ENCODE measurements at places on chromosomes 5 and 9.

GRCh38 chr5:16144416-16144815 is 35.2 kb downstream of the MARCHF11 start:
- DNase-seq, result no peak

DNA sequence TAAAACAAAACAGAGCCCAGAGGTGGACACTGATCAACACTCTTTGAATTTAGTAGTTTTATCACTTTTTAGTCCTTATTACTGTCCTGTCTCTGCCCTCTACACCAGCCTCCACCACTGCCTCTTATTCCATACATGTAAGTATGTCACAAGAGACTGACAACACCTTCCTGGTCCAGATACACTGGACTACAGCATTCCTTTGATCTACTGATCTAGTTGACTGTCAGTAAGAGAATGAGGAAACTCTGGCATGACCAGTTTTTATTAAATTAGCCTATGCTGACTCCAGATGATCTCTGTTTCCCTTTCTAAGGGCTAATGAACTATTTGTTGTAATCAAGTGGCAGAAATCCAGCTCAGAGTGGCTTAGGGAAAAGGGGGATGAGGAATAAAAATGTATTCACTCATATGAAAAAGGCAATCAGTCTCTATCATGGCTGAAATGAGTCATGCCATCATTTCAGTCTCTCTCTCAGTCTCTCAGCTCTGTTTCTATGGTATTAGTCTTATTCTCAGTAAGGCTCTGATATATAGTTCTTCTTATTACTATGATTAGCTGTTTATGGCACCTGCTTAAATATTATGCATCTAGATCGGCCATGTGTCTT is 5.5 kb downstream of the ARHGEF37 start:
- DNase-seq, result no peak

- DNase-seq, result no peak
Observed at GRCh38 chr5:167513381-167513780, 778.1 kb upstream of the WWC1 start.

- no peak for DNase-seq
Observed at GRCh38 chr9:105151686-105151995, 92.8 kb upstream of the SLC44A1 start.

- no peak for DNase-seq
Observed at GRCh38 chr5:66620711-66621110, 24.5 kb downstream of the MAST4 start.

DNA sequence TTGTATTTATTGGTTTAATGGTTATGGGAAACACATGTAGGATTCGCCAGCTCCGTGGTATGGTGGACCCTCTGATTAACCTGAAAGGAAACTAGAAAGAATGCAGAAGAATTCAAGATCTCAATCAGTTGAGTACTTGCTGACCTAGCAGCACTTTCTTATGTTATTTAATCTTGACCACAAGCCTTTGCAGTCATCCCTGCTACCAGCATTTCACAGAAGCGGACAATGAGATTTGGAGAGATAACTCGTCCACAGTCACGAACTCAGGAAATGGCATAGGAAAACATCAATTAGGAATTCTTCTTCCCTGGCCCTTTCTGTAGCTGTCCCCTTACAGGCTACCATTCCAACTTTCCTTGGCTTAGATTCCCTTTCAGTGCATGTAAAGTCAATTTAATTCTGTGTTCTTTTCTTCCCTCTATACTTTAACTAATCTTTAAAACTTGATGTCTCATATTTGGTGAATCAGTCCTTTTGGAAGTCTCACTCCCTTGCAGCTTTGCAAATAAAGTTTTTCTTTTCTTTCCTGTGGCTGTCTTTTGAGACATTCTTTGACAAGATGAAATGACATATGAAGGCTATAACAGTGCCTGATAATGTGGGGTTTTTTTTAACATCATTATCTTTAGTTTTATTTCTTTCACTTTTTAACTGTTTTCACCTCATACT is 1.3 kb upstream of the SLC44A1 start:
- no peak for DNase-seq

DNA sequence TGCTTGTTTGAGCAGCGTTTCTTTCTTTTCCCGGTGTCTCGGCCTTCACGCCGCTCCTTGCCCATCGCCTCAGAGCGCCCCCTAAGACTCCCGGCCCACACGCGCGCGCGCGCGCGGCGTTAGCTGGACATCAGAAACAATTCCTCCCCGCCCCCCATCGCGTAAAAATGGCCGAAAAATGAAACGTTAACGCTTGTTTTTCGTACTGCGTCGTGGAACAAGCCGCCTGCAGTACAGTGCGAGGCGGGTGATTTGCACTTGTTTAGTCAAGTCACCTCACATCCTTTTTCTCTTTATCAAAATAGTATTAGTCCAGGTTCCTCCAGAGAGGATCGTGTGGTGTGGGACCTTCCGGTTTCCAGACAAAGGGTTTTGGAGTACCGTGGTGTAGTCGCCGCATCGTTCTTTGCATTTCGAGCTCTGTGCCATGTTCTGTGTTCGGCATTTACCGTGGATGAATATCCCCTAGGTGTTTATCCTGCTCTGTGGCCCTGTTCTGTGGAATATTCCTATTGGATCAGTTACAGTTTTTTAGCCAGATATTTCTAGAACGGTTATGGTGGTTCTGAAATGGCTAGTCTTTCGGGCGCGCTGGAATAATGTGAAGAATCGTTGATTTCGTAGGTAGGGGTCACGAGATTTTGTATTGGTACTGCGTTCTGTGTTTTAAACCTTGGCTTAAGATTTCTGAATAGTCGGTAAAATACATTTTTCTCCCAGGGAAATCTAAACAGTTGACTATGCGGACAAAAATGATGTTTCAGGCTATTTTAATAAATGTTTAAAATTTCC is 1.0 kb downstream of the MATR3 start:
- peak; percentile 29 for DNase-seq

GRCh38 chr5:149228618-149229297 is 42.9 kb upstream of the AFAP1L1 start:
- no peak for DNase-seq

- no peak for DNase-seq
Observed at GRCh38 chr9:4137234-4137633, 162.6 kb downstream of the GLIS3 start.

DNA sequence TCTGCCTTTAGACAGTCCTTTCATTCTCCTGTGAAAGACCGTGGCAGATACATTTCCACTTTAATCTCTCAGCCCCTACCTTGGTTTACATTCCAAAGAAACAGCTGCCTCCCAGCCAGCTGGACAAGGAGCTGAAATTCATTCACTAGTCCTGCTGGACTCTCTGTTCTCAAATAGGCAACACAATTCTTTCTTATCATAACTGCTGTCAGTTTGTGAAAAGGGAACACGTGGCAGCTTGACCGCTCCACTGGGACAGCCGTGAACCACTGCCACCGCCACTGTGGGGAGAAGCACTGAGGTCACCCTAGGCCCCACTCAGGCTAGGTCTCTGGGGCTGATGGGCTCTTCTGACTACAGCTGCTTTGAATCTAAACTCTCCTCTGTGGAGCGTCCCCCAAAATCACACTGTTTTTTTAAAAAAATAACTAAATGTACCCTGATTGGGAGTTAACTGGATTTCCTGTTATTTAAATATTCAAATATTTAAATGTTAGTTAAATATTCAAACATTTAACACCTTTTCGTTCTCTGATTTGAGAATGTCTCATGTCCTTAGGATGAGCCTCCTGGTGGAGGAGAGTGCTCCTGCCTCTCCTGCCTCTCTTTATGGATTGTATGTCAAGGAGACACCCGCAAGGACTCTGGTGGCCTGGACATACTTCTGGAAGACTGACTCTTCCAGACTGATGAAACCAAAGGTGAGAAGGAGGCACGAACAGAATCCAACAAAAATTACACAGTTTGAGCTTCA is 120.1 kb downstream of the BOD1 start:
- DNase-seq, result no peak

GRCh38 chr9:116390303-116391228 is 237.0 kb downstream of the PAPPA start:
- DNase-seq, result no peak

GRCh38 chr9:124454296-124454695 is 4.0 kb downstream of the ADGRD2 start:
- no peak for DNase-seq

DNA sequence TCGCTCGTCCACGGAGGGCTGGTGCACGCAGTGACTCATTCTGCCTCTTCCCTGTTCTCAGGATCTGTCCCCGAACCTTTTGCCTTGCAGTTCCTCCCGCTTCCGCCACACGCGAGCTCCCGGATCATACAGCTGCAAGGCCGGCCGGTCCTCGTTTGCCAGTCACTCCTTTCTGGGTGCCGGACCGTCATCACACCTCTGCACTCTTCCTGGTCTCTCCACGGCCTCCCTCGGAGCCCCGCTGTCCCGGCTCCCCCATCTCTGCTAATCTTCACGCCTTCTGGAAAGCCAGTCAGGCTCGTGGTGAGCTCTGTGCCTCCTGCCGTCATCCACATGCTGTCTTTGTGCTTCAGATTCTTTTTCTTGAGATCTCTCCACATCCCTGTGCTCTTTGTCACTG is 91.8 kb downstream of the STX17 start:
- no peak for DNase-seq

GRCh38 chr5:119269061-119269944 is 86.5 kb upstream of the TNFAIP8 start:
- DNase-seq, result no peak

DNA sequence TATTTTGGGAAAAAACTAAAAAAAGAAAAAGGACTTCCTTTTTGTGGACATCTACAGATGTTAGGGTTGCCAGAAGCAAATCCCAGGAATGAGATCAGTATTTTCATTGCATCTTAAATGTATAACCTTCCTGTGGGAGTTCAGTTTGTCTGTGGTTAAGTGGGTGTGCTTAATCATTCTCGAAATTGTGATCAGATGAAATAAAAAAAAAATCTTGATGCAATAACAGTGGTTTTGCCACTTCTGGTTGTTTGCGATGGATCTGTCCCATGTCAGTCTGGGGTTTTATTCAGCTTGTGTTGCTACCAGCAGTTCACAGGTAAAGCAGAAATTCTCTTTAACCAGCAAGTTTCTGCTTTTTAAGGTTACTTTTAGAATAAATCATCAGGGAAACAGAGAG is 179.0 kb downstream of the MAN2A1 start:
- no peak for DNase-seq

DNA sequence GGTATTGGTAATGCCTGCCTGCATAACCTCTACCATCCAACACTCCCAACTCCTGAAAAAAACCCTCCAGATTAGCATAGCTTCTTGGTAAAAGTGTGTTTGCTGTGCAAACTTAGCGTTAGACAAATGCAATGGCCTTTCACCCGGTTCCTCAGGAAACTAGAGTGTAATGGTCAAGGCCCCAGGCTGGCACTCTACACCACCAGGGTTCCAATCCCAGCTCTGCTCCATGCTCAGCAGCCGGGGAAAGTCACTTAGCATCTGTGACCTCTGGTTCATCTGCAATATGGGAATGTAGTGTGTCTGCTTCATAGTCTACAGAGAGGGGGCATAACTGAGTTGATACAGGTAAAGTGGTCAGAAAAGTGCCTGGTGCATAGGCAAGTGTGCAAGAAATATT is 9.0 kb downstream of the FBP1 start:
- no peak for DNase-seq

GRCh38 chr9:128835246-128836210 is 5.9 kb upstream of the SPOUT1 start:
- no peak for DNase-seq

DNA sequence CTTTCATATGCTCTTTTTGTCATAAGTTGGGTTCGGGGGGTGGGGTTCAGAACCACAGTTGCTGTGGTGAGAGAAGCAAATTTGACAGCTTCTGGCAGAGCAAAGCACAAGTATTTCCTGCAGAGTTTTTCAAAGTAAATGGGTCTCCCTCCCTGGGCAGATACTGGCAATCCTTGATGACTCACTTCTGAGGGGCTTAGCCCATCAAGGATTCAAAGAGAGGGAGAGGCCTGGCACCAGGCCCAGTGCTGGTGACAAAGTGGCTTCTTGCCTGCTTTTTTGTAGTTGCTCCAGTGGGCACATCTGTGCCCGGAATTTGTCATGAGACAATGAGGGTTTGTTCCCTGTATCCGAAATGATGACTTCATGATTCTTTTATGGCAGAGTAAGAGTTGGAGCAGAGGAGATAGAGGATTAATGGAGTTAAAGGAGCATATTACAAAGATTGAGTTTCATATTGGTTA is 46.6 kb upstream of the TNC start:
- no peak for DNase-seq

GRCh38 chr5:88262116-88262515 is 6.5 kb downstream of the TMEM161B start:
- no peak for DNase-seq

DNA sequence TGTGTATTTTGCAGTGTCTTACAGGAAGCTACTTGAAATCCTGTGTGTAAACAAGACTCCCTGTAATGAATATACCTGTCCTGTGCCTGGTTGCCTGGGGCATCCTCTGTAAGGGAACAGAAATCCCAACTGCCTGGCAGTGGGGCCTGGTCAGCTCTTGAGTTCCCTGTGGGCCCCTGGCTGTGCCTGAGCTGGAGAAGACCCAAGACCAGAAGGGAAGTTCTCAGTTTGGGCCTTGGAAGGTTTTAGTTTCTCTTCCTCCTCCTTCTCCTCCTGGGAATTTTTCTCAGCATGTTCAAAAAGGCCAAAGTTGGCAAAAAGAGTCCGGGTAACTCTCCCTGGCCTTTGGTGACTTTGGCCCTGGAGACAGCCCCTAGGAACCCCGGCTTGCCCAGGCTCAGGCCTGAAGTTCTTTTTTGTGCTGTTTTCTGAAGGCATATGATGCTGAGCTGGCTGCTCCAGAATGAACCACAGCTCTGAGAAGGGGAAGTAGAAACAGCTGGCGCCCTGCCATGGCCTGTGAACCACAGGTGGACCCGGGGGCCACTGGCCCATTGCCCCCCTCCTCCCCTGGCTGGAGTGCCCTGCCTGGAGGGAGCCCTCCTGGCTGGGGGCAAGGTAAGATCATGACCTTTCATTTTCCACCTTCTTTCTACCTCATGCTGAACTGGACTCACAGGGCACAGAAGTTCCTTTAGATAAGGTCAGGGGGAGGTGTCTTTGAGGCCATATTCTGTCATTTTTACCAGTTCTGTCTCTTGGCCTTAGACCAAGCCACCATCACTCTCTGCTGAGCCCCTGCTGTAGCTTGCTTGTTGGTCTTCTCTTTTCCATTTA is 5.8 kb downstream of the TMEM268 start:
- DNase-seq, result no peak

- no peak for DNase-seq
Observed at GRCh38 chr9:71944754-71945375, 33.4 kb downstream of the C9orf85 start.

GRCh38 chr5:167065794-167066193 is 1225.7 kb upstream of the WWC1 start:
- DNase-seq, result no peak

Measured in stimulated activated CD8-positive, alpha-beta memory T cell treated with anti-CD3 and anti-CD28 coated beads, Interleukin-4, amount 100 ng/mL, for 1 hour (primary cell).